ENCODE measurements at places on chromosomes 11 and 22.
A peak's percentile ranks its signal among the peaks of the same experiment; 100 is the strongest.

DNA sequence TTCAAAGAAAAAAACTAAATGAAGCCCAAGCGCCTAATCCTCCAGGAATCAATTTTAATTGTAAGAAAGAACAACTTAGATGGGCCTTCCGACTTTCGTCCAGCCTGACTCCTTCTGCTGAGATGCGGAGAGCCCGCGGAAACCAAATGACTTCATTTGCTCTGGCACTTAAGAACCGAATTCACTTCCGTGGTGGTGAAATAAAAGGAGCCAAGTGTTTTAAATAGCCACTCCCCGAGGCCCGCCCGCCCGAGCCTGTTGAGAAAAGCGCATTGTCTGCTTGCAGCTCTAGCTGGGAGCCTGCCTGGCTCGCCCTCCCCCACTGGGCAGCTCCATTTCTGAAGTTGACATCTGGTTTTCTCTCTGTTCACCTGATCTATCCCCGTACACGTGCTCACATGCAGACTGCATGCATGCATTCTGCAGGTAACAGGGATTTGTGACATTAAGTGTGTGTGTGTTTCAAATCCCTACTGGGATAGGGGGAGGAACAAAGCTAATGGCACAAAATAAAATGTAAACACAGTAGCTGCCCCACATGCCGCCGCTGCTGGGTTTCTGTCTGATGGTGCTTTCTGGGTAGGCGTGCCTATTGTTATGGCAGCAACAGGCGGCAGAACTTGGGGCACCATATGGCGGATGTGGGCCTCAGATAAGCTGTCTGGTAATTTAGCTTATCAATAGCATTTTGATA lies 6.2 kb downstream of the TEAD1 start:
- DNase-seq: peak; percentile 53

- DNase-seq: no peak
Observed at GRCh38 chr11:16788141-16789062, 50.0 kb downstream of the C11orf58 start.

DNA sequence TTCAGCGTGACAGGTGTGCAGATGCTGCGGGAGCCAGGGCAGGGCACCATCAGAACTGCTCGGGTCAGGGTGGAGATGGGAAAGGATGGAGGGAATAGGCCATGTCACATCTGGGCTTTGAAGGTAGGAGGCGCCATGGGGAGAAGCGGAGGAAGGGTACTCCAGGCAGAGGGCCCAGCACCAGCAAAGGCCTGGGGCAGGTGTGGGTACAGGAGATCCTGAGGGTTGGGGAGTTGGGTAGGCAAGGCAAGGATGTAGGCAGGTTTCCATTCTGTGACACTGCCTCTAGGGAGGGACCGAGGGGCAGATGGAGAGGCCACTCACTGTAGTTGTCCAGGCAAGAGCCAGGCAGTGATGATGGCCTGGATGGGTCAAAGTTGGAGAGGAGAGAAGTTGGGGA lies 8.5 kb downstream of the EMID1 start:
- no peak for DNase-seq

- no peak for DNase-seq
Observed at GRCh38 chr22:37277384-37277783, 4.9 kb upstream of the CYTH4 start.

DNA sequence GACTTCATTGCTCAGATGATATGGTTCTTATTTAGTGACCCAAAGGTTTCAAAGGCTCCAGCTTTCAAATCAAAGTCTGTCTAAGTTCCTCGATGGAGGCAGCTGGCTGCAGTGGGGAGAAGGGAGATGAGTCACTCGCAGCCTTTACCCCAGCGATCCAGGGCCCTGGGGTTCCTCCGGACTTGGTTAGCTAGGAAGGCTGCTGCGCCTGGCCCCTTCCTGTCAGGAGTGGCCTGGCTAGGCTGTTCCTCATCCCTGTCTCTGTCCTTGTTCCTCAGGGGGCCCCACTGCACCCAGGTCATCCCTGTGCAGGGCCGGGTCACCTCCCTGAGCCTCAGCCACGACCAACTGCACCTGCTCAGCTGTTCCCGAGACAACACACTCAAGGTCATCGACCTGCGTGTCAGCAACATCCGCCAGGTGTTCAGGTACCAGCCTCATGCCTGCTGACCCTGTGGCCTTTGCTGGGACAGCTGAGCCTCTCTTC lies 13.9 kb downstream of the ATG16L2 start:
- no peak for DNase-seq

GRCh38 chr11:120801801-120802689 lies 221.9 kb upstream of the TBCEL start:
- DNase-seq: no peak

GRCh38 chr22:17779286-17780115 lies 5.2 kb upstream of the BID start:
- DNase-seq: no peak

GRCh38 chr11:95728790-95729189 lies 60.8 kb downstream of the FAM76B start:
- no peak for DNase-seq

Measured in BJ (cell line).